ENCODE measurements at places on chromosomes 11 and 22. TPM values are rescaled to one million over a fixed set of nuclear protein-coding genes. Genes with fewer than 3 reads are reported as not detected.
A peak's percentile ranks its signal among the peaks of the same experiment; 100 is the strongest.

The ACTN3 gene
- total RNA-seq: 0.26 TPM

The TRPM5 gene
- not detected for total RNA-seq

The ANO3 gene
- total RNA-seq: not detected

The RIC8A gene
- 104 TPM for total RNA-seq

The DCDC1 gene
- total RNA-seq: 0.23 TPM

GRCh38 chr11:125258291-125259032 lies 93.9 kb downstream of the PKNOX2 start:
- no peaks in the 10 kb centered on the region for H3K4me1 ChIP-seq
- H3K36me3 ChIP-seq: no peaks in the 10 kb centered on the region
- no peak for DNase-seq
- H3K27me3 ChIP-seq: peaks cover 24% of the 10 kb centered on the region

GRCh38 chr22:20957683-20958431 lies 9.2 kb upstream of the AIFM3 start:
- no peak for DNase-seq
- peak overlapping the region; percentile 26 for H3K4me3 ChIP-seq

DNA sequence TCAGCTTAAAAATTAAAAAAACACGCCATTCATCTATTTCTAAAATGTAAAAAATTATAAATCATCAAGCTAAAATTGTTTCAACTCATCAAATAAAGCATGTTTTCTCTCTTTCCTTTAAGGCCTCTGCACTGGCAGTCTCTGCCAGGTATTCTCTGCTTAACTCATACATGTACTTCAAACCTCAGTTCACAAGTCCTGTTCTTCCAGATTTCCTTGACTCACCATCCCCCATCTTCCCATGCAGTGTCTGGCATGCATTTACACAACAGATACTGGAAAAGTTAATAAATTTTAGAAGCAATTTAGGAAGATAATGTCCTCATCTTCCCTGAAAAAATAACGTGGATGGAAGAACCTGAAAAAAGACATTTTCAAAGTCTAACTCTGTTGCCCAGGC lies 32.5 kb downstream of the CSTF3 start:
- DNase-seq: no peak
- no peak overlapping the region for H3K27ac ChIP-seq
- no peak overlapping the region for H3K4me3 ChIP-seq

- peak overlapping the region; percentile 59 for H3K27ac ChIP-seq
- peaks cover 16% of the 10 kb centered on the region for H3K27me3 ChIP-seq
- peak; percentile 96 for DNase-seq
- H3K4me1 ChIP-seq: peaks cover 18% of the 10 kb centered on the region
Measured at GRCh38 chr11:76152086-76152681, 54.1 kb downstream of the WNT11 start.

- H3K4me3 ChIP-seq: no peak overlapping the region
- DNase-seq: peak; percentile 68
- peaks cover 5% of the 10 kb centered on the region for H3K27me3 ChIP-seq
Measured at GRCh38 chr11:58958500-58958899, 19.2 kb downstream of the GLYATL1 start.

DNA sequence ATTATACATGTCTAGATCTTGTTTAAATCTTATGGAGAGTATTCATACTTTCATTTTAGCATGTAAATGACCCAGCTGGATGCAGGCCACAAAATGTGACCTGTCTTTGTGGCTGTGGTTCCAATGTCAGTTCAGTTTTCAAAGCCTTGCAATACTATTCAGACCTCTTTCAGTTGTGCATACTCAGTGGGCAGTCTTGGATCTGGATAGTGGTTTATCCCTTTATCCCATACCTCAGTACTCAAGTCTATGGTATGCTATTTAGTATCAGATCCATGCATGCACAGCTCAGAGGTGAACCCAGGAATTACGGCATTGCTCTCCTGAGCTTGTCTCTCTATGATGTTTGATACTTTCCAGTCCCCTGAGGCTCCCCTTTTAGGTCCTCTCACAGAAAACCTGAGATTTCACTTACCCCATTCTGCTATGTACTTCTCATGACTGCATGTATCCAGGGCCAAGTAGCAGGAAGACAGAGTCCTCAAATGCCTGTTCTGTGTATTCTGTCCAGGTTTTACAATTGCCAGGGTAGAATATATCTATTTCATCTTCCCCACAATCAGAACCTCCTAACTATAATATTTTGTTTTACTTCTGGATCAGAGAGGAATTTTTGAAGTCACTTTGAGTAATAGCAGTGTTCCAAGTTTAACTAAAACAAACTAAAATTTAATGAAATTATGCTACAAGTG lies 6.9 kb upstream of the P4HA3 start:
- H3K27ac ChIP-seq: no peak overlapping the region
- no peak for DNase-seq
- H3K4me3 ChIP-seq: no peak overlapping the region
- H3K36me3 ChIP-seq: peaks cover 4% of the 10 kb centered on the region

DNA sequence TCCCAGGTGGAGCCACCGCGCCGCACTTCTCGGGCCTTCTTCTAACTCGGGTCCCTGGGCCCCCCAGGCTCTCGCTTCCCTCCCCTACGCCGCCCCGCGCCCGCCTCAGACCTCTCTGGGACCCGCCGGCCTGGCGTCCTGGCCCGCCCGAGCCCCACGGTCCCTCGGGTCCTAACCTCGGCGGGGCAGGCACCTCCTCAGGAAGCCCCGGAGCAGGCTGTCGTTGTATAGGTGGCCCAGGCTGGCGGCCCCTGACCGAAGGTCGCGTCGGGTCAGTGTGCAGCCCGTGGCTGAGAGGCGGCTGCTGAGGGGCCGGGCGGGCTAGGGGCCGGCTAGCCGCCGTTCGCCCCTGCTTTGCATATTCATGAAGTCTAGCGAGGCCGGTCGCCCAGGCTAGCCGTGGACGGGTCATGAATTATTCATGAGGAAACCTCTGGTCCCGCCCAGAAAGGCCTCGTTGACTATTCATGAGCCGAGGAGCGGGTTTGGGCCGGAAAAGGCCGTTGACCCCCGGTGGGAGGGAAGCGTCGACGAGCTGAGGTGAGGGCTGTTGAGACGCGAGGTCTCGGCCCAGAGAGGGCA lies at the start of gene HORMAD2:
HORMAD2 (plus strand) TSS at position 513 of the 582 bp plus-strand sequence. CDS start 13,489 bp downstream, outside the sequence.
- H3K27ac ChIP-seq: no peak within 1 kb of the TSS
- H3K27me3 ChIP-seq: peaks cover 3% of the 10 kb centered on the region
- no peaks in the 10 kb centered on the region for H3K36me3 ChIP-seq
- peak; percentile 12 for DNase-seq
- H3K4me1 ChIP-seq: peaks cover 14% of the 10 kb centered on the region
- H3K4me3 ChIP-seq: no peak within 1 kb of the TSS

GRCh38 chr22:41564563-41564962 lies 3.8 kb downstream of the CSDC2 start:
- H3K27me3 ChIP-seq: peaks cover 11% of the 10 kb centered on the region
- H3K4me1 ChIP-seq: peaks cover 4% of the 10 kb centered on the region
- no peak overlapping the region for H3K4me3 ChIP-seq
- no peaks in the 10 kb centered on the region for H3K36me3 ChIP-seq
- no peak for DNase-seq

DNA sequence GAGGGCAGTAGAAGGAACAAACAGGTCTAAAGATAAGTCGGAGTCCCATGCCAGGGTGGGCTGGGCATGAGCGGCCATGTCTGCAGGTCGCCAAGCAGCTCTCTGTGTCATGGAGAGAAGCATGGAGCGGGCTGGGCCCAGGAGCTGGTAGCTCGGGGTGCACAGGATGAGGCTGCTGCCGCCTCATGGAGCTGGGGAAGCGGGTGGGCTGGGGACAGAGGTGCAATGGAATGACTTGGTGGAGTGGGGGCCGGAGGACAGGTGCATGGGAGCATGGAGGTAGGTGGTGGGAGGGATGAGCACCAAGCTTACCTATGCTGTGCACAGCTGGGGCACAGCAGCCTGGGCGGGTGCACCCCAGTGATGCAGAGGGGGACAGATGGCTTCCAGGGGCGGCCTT lies 3.6 kb downstream of the NRXN2 start:
- H3K4me3 ChIP-seq: no peak overlapping the region
- peaks cover 52% of the 10 kb centered on the region for H3K27me3 ChIP-seq
- DNase-seq: no peak
- H3K36me3 ChIP-seq: no peaks in the 10 kb centered on the region

GRCh38 chr22:49748514-49748913 lies 79.2 kb downstream of the BRD1 start:
- no peaks in the 10 kb centered on the region for H3K4me1 ChIP-seq
- no peaks in the 10 kb centered on the region for H3K27me3 ChIP-seq
- H3K4me3 ChIP-seq: no peak overlapping the region
- no peak overlapping the region for H3K27ac ChIP-seq
- H3K36me3 ChIP-seq: peaks cover 2% of the 10 kb centered on the region

DNA sequence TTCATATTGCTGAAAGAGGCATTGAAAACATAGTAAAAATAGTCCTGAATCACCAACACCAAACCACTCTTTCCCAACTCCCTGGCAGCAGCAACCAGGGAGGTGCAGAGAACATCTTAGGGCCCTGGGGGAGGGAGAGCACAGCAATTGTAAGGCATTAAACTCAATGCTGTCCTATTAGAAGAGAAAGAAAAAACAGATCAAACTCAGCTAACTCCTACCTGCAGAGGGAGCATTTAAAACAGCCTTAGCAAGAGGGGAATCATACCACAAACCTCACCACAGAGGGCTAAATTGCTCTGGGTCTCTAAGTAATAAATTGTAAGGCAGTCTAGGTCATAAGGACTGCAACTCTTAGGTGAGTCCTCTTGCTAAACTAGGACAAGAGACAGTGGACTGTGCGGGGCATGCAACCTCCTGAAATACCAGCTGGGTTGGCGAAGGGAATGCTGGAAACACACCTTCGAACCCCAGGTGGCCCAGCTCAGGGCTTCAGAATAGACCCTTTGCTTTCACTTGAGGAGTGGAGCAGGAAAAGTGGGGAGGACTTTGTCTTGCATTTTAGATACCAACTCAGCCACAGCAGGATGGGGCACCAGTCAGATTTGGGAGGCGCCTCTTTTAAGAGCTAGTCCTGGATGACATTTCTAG lies 697.1 kb upstream of the FAT3 start:
- H3K4me3 ChIP-seq: no peak overlapping the region
- no peaks in the 10 kb centered on the region for H3K36me3 ChIP-seq
- no peaks in the 10 kb centered on the region for H3K27me3 ChIP-seq
- no peak for DNase-seq
- no peak overlapping the region for H3K27ac ChIP-seq

DNA sequence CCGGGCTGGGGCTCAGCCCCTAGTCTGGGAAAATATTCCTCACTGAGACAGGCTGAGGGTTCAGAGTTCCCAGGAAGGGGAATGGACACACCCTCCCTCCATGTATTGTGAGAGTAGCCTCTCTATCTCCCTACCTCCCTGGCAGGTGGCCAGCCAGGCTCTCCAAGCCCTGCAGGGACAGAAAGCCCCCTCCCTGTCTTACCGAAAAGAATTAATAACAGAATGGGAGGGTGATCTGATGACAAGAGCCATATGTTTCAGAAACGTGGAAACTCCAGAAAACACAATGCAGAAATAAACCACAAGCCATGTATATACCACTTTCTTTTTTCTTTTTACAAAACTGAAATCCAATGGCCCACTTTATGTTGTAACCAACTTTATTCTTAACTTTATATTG lies 140.0 kb downstream of the CHST1 start:
- peaks cover 14% of the 10 kb centered on the region for H3K4me1 ChIP-seq
- DNase-seq: no peak
- H3K27ac ChIP-seq: no peak overlapping the region
- H3K4me3 ChIP-seq: no peak overlapping the region
- H3K27me3 ChIP-seq: no peaks in the 10 kb centered on the region

DNA sequence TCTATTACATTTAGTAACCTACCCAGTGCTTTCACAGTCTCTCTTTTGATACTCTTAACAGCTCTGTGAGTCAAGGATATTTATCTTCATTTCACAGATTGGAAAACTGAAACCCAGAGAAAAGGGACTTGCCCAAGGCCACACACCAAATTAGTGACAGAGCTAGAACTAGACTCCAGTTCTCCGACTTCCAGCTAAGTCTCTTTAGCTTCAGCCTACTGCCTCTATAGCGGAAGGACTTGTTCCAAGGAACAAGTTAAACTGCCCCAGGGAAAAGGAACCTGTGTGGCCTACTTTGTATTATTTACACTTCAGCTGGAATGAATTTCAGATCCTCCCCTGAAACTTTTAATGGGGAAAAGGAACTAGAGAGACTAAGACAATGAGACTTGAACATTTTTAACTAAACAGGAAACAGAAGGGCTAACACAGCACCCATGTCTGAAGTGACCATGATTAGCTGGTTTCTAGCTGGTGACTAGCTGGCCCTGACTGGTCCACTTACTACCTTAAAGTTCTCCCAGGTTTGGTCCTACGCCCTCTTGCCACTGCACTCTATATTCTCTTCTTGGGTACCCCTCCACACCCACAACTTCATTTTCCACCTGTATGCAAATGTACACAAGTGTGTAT lies 1.3 kb downstream of the LRRC51 start:
- peak overlapping the region; percentile 91 for H3K4me3 ChIP-seq
- peaks cover 6% of the 10 kb centered on the region for H3K36me3 ChIP-seq
- no peaks in the 10 kb centered on the region for H3K27me3 ChIP-seq

GRCh38 chr11:130804306-130805076 lies 111.8 kb downstream of the SNX19 start:
- H3K27ac ChIP-seq: no peak overlapping the region
- H3K27me3 ChIP-seq: peaks cover 10% of the 10 kb centered on the region
- H3K36me3 ChIP-seq: no peaks in the 10 kb centered on the region

- H3K27ac ChIP-seq: no peak overlapping the region
- H3K4me1 ChIP-seq: peaks cover 3% of the 10 kb centered on the region
- H3K36me3 ChIP-seq: no peaks in the 10 kb centered on the region
Measured at GRCh38 chr11:101127699-101128570, 1.7 kb downstream of the PGR start.

DNA sequence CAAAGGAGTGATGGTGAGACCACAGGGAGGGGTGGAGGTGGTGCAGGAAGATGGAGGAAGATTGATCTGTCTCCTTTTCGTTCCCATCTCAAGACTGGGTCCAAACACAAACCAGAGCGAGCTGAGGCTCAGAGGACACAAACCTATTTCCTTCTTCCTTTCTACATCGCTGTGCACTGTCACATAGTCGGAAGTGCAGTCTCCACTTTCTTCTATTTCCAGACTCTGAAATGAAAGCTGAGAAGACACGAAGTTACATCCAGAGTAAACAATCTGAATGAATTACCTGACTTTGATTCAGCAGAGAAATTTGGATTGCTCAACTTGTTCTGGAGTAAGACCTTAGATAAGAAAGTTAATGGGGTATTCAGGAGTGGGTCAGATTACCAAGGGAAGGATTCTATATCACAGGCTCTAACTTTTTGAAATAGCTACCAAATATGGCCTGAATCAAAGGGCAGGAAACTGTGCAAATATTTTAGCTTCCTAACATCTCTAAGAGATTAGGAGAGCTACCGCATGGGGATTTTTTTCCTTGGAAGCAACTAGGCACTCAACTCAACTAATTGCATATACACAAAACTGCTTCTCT lies 14.4 kb downstream of the OVCH2 start:
- peaks cover 5% of the 10 kb centered on the region for H3K4me1 ChIP-seq
- peaks cover 35% of the 10 kb centered on the region for H3K27me3 ChIP-seq
- no peak for DNase-seq
- no peak overlapping the region for H3K27ac ChIP-seq

DNA sequence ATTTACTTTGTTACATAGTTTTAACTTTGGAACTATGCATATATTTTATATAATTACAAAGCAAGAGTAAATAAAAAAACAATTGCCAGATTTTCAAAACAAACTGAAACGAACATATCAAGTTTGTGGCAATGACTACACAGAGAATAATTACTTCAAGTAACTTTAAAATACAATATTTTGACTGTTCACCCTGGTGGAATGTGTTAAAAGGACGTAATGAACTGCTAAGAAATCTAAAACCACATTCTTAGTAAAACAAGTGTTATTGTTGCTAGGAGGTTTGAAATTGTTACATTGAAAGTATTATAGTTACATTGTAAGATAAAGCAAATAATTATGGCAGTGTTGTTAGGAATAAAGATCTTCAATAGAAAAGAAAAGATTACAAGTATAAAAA lies 71.4 kb downstream of the SFI1 start:
- peaks cover 31% of the 10 kb centered on the region for H3K36me3 ChIP-seq
- H3K4me3 ChIP-seq: no peak overlapping the region
- peaks cover 4% of the 10 kb centered on the region for H3K4me1 ChIP-seq
